ENCODE measurements at places on chromosomes 5 and 9.
A peak's percentile ranks its signal among the peaks of the same experiment; 100 is the strongest.

DNA sequence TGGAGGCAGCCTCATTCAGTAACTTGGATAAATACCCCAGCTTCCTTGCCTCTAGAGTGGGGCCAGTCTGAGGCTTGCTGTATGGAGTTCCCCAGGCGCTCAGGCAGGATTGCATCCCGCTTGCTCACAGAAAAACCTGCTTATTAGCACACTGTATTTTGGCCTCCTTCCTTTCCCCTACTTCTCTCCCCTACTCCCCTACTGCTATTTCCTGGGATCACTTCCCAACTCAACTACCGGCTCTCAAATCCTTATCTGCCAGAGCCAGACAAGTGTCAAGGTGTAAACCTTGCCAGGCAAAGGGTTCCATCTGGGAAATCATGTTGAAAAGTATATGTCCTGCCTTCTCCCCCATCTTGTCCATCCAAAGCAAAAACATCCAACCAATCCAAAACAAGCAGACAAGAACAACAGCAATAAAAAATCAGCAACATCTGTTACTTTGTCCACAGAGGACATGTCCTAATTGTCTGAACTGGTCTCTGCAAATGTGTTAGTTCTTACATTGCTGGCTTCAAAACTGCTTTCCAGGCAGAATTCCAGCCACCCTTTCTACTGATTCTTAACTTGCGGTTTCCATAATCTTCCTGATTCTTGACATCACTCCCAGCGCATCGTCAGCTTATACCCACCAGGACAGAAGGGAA is 164.1 kb upstream of the SEMA6A start:
- no peak for DNase-seq

DNA sequence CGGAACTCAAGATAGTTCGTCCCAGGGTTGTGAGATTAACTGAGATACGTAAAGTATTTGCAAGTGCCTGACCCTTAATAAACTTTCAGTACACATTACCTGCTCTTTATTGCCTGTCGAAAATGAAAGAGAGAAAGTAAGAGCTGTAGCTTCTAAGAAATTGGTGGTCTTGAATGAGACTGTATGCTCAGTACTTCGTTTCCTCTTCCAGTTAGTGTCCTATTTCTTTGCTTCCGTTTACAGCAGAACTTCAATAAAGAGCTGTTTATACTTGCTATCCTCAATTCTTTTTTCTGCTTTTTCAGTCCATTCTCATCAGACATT is 534 bp downstream of the SRFBP1 start:
- no peak for DNase-seq

DNA sequence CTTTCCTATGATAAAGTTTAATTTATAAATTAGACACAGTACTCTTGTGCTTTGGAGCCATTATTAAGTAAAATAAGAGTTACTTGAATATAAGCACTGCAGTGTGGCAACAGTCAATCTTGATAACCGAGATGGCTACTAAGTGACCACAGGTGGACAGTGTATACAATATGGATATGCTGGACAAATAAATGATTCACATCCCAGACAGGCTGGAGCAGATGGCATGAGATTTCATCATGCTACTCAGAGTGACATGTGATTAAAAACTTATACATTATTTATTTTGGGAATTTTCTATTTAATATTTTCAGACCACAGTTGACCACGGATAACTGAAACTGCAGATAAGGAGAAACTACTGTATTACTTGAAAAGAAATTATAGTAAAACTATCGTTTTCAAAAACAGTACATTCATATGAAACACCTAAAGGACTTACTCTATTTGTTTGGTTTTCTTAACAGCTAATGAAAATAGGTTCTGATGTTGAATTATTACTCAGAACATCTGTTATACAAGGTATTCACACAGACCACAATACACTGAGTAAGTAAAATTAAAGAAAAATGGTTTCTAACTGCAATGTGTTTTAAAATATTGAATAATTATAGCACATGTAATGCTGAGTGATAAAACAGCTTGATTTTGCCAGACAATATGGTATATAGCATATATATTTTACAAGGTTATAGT is 16.0 kb downstream of the LYRM7 start:
- DNase-seq: no peak

GRCh38 chr5:124649491-124650146 is 96.8 kb downstream of the ZNF608 start:
- no peak for DNase-seq

GRCh38 chr9:124299515-124300090 is 41.9 kb downstream of the NEK6 start:
- DNase-seq: no peak

- no peak for DNase-seq
Observed at GRCh38 chr9:6977761-6978160, 220.0 kb downstream of the KDM4C start.

DNA sequence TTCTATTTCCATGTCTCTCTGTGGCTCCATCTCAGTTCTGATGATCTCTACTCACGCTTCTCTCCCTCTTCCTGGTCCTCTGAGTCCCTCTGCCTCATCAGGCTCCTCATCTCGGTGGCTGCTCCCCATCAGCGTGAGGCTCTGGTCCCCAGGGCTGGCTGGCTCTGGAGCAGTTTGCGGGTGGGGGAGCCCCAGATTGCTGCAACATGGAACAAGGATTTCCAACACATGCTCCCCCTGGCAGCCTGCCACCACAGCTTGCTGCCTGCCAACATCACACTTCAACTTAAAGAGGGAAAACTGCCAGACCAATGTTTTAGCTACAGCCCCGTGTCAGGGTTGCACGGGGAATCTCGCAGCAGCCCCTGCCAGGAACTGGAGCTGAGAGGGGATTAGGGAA is 77.2 kb upstream of the NEK6 start:
- DNase-seq: no peak

DNA sequence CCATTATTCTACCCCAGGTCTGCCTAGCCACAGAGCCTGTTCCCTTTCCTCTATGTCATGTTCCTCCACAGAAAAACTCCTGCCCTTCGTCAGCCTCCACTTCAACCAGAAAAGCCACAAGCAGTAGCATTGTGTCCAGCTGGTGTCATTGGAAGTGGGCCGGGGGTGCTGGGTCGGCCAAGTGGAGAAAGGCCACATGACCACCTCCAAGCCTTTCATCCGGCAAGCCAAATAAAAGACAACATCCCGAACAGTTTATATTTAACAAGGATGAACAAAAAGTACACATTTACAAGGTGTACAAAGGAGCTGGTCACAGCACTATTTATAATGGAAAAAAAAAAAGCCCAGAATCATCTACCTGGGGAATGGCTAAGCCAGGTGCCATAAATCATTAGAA is 16.1 kb upstream of the SPOCK1 start:
- DNase-seq: no peak

DNA sequence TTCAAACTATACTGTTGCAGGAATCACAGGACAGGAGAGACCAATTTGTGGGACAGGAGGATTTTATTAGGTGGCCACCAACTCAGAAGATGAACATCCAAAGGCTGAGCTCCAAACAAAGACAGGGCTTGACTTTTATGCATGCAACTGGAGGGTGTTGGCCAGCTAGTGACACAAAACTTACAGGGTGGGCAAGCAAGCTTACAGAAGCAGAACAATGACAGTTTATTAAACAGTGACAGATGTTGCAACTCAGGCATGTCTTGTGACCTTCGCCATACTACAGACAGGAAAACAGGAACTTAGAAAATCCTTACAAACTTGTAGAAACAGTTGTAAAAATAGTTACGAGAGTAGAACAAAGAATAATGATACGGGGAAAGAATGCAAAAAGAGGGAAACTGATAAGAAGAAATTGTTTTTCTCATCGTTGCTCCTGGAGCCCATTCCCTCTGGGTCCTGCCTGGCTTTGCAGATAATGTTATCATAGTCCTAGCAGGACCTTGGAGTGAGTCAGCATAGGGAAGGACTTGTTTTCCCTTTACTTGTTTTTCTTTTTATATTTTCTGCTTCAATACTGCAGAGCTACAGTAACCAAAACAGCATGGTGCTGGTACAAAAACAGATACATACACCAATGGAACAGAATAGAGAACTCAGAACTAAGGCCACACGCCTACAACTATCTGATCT is 2083.0 kb upstream of the ACO1 start:
- DNase-seq: no peak

- DNase-seq: no peak
Observed at GRCh38 chr5:68499987-68500386, 284.4 kb downstream of the PIK3R1 start.

- DNase-seq: peak; percentile 16
Observed at GRCh38 chr5:151214614-151215545, 9.0 kb downstream of the CCDC69 start.

DNA sequence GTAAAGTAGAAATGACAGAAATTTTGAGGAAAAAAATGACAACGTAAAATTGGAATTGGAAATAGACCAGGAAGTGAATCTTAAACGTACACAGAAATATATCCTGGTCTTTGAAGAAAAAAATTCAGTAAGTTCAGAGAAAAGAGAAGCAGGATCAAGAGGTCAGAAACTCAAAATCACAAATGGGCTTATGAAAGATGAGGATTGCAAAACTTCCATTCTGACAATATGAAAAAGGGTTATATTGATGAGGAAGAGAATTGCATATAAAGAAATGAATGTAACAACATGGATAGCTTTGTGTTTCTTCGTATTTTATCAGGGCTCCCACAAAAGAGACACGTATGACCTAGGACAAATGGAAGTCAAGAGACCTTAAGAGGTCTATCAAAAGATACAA is 58.1 kb downstream of the OXCT1 start:
- DNase-seq: no peak

GRCh38 chr9:108271646-108272348 is 584.0 kb downstream of the ACTL7B start:
- no peak for DNase-seq

DNA sequence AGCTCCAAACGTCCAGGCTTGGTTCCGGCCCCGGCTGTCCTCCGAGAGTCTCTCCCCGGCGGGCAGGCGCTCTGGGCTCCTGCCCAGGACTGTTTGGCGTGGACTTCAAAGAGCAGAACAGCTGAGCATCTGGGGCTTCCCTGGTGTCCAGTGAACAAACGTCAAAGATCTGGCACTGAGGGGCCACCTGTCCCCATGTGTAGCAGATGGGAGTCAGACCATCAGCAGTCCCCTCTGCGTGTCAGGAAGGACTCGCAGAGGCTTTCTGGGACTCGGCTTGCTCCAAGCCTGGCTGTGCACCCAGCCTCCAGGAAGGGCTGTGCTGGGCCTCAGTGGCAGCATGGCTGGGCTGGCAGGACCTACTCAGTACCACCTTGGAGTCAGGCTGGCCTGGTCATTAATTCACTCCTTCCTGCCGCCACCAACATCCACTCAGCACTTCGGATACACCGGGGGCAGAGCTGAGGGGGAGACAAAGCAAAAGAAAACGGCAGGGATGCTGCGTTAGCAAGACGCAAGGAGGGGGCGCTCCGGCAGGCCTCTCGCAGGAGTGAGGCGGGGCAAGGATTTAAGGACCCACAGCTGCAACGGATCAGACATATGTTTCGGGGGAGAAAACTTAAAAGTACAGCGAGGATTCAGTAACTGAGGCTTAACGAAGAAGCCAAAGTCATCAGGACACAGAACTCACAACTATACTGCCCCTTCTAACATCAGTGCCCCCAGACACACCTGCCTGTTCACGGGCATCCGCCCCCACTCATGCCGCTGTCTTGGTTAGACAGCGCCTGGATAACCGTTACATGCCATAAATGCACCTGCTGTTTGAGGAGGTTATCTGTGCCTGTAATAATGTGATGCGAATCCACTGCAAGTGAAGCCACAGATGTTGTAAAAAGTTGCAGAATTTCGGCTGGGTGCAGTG is 164.5 kb upstream of the PHYKPL start:
- no peak for DNase-seq

DNA sequence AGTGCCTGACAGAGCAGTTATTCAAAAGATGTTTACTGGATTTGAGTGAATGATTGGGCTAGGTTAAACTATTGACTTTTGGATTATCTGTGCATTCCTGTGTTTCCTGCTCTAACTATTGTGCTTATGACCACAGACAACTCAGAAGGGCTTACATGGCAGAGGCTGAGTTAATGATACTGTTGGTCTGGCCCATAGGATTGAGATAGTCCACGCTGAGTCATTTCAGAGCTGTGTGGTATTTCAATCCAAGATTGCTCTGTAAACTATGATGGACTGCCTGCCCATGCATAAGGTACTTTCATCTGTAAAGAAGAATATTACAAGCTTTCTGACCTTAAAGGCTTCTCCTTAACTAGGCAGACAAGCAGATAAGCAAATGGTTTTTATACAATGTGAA is 49.1 kb upstream of the SLIT3 start:
- no peak for DNase-seq

- DNase-seq: no peak
Observed at GRCh38 chr5:84058561-84058960, 326.1 kb downstream of the EDIL3 start.

GRCh38 chr5:135444881-135445280 is 2.3 kb downstream of the DCANP1 start:
- DNase-seq: no peak

DNA sequence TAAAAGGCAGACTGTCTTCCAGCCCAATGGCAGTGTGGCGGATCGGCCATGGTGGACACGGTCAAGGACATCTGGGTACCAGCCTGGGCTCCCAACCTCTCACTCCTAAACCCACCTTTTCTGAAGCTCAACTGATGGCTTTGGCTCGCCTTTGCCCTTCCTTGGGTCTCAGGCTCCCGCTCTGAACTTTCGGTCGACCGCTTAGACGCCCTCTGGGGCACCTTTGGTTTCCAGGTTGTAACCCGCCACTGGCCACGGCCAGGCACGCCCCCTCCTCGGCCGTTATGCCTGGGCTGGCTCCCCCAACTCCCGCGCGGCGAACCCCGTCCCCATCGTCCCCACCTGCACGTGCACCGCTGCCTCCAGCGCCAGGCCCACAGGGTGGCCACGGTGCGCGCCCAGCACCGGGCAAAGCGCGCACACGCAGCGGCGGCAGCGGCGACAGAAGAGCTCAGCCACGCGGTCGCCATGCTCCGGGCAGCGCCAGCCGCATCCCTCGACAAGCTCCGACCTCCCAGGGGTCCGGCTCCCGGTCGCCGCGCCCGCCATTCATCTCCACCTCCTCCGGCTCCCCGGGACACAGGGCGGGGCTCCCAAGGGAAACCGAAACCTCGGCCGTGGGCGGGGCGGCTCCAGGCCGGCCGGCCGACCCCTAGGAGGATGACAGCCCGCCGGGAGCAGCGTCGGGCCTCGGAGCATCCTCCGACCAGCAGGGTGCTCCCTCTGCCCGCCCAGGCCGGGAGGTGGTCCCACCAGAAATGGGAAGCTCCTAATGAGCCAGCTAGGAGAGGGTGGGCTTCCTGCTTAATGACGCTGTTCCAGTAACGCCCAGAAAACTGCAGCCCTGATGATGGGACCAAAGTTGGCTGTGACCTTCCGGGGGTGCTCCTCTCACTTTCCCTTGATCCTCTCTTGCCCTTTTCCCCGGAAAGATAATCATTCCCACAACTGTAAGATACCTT is at the start of gene TRIM14:
Gene TRIM14 (minus strand): TSS at position 583 of the 962 bp plus-strand sequence. CDS start 34 bp downstream, at position 549.
- DNase-seq: peak; percentile 38

GRCh38 chr5:179901915-179902762 is 5.6 kb downstream of the TBC1D9B start:
- no peak for DNase-seq

GRCh38 chr9:93161786-93162562 is 22.0 kb upstream of the WNK2 start:
- no peak for DNase-seq
